ENCODE measurements at places on chromosomes 3 and 15. TPM values are rescaled to one million over a fixed set of nuclear protein-coding genes. Genes with fewer than 3 reads are reported as not detected.

GRCh38 chr3:173617490-173617889 lies 219.9 kb downstream of the NLGN1 start:
- no peaks in the 10 kb centered on the region for H3K27me3 ChIP-seq
- H3K36me3 ChIP-seq, result no peaks in the 10 kb centered on the region
- H3K4me3 ChIP-seq, result no peak overlapping the region
- no peak for DNase-seq
- H3K4me1 ChIP-seq, result no peaks in the 10 kb centered on the region
- H3K27ac ChIP-seq, result no peak overlapping the region

GRCh38 chr3:118055381-118055780 lies 979.3 kb downstream of the IGSF11 start:
- no peak for DNase-seq
- no peaks in the 10 kb centered on the region for H3K4me1 ChIP-seq
- H3K27ac ChIP-seq, result no peak overlapping the region
- H3K4me3 ChIP-seq, result no peak overlapping the region

The PLSCR2 gene
- 0.25 TPM for total RNA-seq

- H3K4me3 ChIP-seq, result no peak overlapping the region
- no peaks in the 10 kb centered on the region for H3K4me1 ChIP-seq
These were observed 15.7 kb upstream of the RTP1 start for GRCh38 chr3:187181454-187182170.

The COL6A6 gene
- total RNA-seq, result not detected

- peaks cover 3% of the 10 kb centered on the region for H3K27me3 ChIP-seq
- no peaks in the 10 kb centered on the region for H3K36me3 ChIP-seq
- no peak overlapping the region for H3K27ac ChIP-seq
- no peak overlapping the region for H3K4me3 ChIP-seq
These were observed 271.1 kb downstream of the DIPK2A start for GRCh38 chr3:144242747-144243146.

- H3K4me3 ChIP-seq, result no peak overlapping the region
- H3K36me3 ChIP-seq, result no peaks in the 10 kb centered on the region
- no peaks in the 10 kb centered on the region for H3K27me3 ChIP-seq
These were observed 18.7 kb downstream of the TGM4 start for GRCh38 chr3:44893097-44893496.

The ADGRG7 gene
- not detected for total RNA-seq

GRCh38 chr15:63466378-63467192 lies 37.8 kb upstream of the USP3 start:
- H3K27me3 ChIP-seq, result no peaks in the 10 kb centered on the region

- no peak for DNase-seq
- no peaks in the 10 kb centered on the region for H3K4me1 ChIP-seq
- no peak overlapping the region for H3K4me3 ChIP-seq
- H3K36me3 ChIP-seq, result no peaks in the 10 kb centered on the region
- peaks cover 7% of the 10 kb centered on the region for H3K27me3 ChIP-seq
These were observed 89.9 kb upstream of the DCBLD2 start for GRCh38 chr3:98991393-98991792.

The GPR149 gene
- not detected for total RNA-seq

DNA sequence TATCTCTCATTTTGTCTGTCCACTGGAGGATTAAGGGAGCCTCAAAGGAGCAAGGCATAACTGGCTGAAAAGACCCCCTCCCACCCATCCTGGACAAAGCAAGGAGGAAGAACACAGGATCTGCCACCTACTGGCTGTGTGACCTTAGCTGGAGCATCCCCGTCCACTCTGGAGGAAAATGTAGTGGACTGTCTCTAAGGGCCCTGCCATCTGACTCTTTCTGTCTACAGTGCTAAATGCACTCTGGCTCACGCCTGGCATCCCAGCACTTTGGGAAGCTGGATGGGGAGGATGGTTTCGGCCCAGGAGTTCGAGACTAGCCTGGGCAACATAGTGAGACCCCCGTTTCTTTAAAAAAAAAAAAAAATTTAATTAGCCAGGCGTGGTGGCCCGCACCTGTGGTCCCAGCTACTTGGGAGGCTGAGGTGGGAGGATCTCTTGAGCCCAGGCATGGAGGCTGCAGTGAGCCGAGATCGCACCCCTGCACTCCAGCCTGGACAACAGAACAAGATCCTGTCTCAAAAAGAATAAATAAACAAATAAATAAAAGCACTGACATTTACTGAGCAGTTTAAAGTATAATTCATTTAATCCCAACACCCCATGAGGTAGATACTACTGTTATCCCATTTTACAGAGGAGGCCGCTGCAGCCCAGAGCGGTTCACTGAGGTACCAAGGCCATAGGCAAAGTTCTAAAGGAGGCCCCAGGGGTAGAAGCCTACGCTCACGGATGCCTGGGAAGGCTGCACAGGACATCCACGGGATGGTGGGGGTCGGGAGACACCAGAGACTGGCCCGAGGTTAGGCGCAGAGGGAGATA lies 1.1 kb downstream of the TBC1D2B start:
- H3K27me3 ChIP-seq, result no peaks in the 10 kb centered on the region
- peak; percentile 47 for DNase-seq
- H3K4me1 ChIP-seq, result peaks cover 50% of the 10 kb centered on the region

DNA sequence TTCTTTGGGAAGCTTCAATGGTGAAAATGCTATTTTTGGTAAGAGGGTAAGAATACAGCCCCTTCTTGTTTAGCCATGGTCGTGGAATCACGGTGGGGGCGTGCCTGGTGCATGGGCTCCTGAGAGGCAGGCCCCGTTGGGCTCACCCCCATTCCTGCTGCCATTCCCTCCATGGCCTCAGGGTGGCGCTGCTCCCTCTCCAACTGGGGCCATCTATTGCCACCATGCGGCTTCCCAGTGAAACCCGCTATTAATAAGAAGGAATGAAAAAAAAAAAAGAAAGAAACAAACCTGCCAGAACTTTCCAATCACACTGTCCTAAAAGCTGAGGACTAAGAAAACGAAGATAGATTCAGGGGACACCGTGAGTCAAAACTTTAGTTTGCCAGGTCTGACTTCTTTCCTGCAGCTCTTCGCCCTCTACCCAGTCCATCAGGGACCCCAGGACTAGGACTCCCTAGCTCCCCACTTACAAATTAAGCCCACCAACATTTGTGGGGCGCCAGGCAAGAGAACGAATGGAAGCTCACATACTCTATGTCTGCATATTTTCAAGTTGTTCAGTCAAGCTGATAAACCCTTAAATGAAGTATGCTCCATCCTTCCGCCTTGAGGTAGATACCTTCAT lies 30.6 kb upstream of the ABHD2 start:
- no peaks in the 10 kb centered on the region for H3K36me3 ChIP-seq
- peaks cover 7% of the 10 kb centered on the region for H3K4me1 ChIP-seq
- no peaks in the 10 kb centered on the region for H3K27me3 ChIP-seq
- no peak overlapping the region for H3K4me3 ChIP-seq

- peak overlapping the region; percentile 78 for H3K4me3 ChIP-seq
- peak overlapping the region; percentile 59 for H3K27ac ChIP-seq
- no peaks in the 10 kb centered on the region for H3K36me3 ChIP-seq
- H3K27me3 ChIP-seq, result peaks cover 50% of the 10 kb centered on the region
- peak; percentile 31 for DNase-seq
These were observed 966 bp downstream of the MYO1E start for GRCh38 chr15:59371458-59372351.

The CCDC9B gene
- total RNA-seq, result 0.65 TPM

GRCh38 chr3:58041182-58041825 lies 33.1 kb downstream of the FLNB start:
- H3K4me3 ChIP-seq, result no peak overlapping the region
- peaks cover 67% of the 10 kb centered on the region for H3K4me1 ChIP-seq
- H3K36me3 ChIP-seq, result peaks cover 3% of the 10 kb centered on the region
- H3K27me3 ChIP-seq, result no peaks in the 10 kb centered on the region

The SLC28A1 gene
- not detected for total RNA-seq

The DNASE1L3 gene
- not detected for total RNA-seq

DNA sequence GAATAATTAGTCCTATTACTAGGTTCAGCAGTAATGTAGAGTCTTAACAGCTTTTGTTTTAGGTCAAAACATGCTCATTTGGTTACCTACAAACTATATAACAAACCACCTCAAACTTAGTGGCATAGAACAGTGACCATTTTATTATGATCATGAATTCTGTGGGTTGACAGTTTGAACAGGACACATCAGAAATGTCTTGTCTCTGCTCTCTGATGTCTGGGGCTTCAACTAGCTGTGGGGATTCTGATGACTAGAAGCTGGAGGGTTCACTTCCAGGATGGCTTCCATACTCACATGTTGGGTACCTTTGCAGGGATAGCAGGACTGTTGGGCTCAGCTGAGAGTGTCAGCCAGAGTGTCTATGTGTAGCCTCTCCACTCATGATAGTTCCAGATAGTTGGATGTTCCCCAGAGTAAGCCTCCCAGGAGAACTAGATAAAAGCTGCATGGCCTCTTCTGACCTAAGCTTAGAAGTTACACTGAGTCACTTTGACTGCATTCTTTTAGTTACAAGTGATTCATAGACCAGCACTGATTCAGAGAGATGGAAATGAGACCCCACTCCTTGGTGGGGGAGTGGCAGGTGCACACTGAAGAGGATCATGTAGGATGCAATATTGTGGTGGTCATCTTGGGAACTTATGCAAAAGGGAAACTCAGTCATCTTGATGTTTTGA lies 32.6 kb downstream of the PLCL2 start:
- peaks cover 63% of the 10 kb centered on the region for H3K4me1 ChIP-seq
- H3K27me3 ChIP-seq, result no peaks in the 10 kb centered on the region
- H3K27ac ChIP-seq, result peak overlapping the region; percentile 83
- H3K36me3 ChIP-seq, result peaks cover 2% of the 10 kb centered on the region
- peak; percentile 46 for DNase-seq

DNA sequence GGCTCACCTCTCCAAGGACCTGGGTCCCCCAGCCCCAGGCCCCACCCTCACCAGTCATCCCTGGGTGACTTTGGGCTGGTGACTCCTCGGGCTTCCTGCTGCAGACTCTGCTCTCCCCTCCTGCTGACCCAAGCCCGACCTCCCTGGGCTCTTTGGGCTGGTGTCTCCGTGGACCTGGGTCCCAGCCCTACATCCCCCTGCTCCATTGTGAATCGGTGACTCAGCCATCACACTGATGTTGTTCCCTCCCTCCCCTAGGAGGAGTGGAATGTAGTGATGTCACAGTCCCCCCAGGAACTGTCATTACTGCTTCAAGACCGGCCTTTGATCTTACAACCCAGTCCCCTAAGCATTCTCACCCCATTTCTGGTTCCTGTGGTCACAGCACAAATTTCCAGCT lies 83.7 kb downstream of the ADAMTS7 start:
- H3K27ac ChIP-seq, result no peak overlapping the region
- H3K27me3 ChIP-seq, result no peaks in the 10 kb centered on the region
- H3K36me3 ChIP-seq, result no peaks in the 10 kb centered on the region
- DNase-seq, result no peak

The FOXP1 gene
- total RNA-seq, result 108 TPM

DNA sequence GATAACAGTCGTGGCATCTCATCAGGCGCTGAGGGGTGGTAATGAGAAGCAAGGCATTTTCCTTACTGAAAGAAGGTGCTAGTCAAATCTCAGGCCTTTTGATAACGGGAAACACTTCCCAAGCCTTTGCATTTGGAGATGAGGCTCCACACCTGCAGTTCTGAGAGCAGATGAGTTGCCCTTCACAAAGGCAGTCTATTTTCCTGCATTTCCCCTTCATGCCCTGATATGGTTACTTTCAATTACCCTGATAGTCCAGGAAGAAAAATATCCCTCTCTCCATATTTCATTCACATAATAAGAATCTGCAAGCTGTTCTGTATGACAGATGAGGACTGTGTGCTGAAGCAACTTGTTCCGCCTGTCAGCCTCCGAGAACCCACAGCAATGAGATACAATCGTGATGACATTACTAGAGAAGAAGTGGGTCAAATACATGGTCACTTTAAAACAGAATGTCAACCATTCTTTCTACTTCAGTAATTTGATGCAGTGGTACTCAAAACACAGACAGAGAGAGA lies 25.0 kb downstream of the FHIT start:
- H3K27ac ChIP-seq, result no peak overlapping the region
- no peak overlapping the region for H3K4me3 ChIP-seq
- no peaks in the 10 kb centered on the region for H3K27me3 ChIP-seq
- no peaks in the 10 kb centered on the region for H3K36me3 ChIP-seq
- no peak for DNase-seq

DNA sequence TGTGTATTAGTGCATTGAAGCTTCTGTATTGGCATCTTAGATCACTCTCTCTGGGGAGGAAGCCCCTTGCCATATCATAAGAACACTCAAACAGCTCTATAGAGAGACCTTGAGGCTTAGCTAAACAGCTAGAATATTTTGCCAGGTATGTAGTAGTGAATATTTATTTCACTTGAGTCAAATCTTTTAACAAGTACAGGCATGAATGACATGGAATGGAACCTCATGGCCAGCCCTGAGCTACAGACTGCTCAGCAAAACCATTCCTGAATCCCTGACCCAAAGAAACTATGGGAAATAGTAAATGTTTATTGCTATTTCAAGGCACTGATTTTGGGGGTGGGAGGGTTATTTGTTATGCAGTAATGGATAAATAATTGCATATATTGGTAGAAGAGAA lies 604.8 kb downstream of the MECOM start:
- H3K36me3 ChIP-seq, result no peaks in the 10 kb centered on the region
- DNase-seq, result no peak
- no peaks in the 10 kb centered on the region for H3K27me3 ChIP-seq
- no peak overlapping the region for H3K4me3 ChIP-seq

GRCh38 chr3:102105193-102105592 lies 255.9 kb downstream of the NFKBIZ start:
- no peak for DNase-seq
- H3K27ac ChIP-seq, result no peak overlapping the region
- peaks cover 19% of the 10 kb centered on the region for H3K4me1 ChIP-seq

- no peaks in the 10 kb centered on the region for H3K36me3 ChIP-seq
- DNase-seq, result no peak
- H3K27ac ChIP-seq, result no peak overlapping the region
- H3K4me1 ChIP-seq, result no peaks in the 10 kb centered on the region
These were observed 111.8 kb downstream of the IGF2BP2 start for GRCh38 chr3:185713015-185713414.

DNA sequence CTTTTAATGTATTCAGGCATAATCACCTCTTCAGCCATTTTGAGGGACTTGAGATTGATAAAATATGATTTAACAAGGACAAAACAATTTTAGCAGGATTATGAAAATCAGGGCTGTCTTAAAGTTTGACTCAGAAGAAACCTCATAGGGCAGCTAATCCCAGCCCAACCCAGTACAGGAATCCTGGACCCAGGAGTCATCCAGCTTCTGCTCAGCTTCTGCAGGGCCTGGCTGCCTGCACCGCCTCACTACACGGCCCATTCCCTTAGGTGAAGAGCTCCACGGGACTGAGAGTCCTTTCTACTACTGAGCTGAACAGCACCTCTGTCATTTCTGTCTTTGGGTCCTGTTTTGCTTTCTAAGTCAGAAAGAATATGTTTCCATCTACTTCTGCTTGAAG lies 37.5 kb downstream of the ARHGAP31 start:
- H3K27ac ChIP-seq, result no peak overlapping the region
- H3K4me1 ChIP-seq, result peaks cover 2% of the 10 kb centered on the region
- no peaks in the 10 kb centered on the region for H3K27me3 ChIP-seq
- DNase-seq, result no peak
- no peak overlapping the region for H3K4me3 ChIP-seq

The KCNH8 gene
- 0.05 TPM for total RNA-seq

The DNAH12 gene
- total RNA-seq, result not detected

DNA sequence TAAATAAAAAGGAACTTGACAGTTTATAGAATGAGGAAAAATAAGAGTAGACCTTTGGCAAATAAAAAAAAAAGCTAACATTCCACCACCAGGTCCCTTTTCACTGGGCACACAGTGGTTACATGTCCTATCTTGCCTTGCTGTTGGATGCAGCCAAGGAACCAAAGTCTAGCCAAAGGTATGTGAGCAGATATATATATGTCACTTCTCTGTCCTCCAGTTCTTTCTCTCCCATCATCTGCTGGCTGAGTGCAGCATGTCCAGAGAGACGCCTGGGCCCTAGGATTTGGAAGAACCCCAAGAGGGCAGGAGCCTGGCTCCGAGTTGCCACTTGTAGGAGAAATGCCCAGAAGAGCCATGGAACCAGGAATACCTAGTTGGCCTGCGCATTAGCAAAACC lies 104.7 kb downstream of the SERPINI1 start:
- no peaks in the 10 kb centered on the region for H3K27me3 ChIP-seq
- DNase-seq, result no peak
- peaks cover 4% of the 10 kb centered on the region for H3K4me1 ChIP-seq
- H3K36me3 ChIP-seq, result no peaks in the 10 kb centered on the region
